ENCODE measurements at places on chromosomes 6 and 20.

DNA sequence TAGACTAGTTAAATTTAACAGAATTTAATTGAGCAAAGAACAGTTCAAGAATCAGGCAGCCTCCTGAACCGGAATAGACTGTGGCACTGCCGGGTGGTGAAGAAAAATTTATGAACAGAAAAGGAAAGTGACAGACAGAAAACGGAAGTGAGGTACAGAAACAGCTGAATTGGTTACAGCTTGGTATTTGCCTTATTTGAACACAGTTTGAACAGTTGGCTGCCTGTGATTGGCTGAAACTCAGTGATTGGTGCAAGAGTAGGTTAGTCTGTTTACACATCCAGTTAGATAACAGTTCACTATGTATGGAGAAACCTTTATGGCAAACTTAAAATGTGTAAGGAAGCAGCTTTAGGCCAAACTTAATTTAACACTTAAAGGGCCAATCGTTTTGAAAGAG, 116.0 kb upstream of the CITED2 start:
- no peak for DNase-seq

DNA sequence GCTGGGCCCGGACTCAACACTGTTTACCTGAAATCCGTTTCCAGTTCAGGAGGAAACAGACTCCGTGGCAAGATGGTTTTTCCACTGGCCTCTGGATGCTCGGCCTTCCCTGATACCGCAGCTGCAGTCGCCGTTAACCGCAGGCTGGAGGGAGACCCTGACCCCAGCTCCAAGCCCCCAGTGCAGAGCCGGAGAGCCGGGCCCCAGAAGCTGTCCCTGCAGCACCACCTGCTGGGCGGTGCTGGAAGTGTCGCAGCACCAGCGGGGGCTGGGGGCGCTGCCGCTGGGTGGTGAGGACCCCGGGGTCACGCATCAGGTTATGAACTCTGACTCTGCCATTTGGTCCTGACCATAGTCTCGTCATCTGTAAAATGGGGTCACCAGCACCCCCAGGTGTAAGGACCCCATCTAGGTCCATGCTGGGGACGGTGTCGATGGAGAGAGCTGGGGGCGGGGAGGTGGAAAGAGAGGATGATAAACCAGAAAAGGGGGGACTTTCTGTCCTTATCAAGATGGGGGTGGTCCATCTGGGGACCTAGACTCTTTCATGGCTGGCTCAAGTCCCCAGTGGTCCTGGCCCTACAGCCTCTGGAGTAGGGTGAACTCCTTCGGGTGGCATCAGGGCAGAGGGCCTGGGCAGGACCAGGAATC, 20.8 kb upstream of the CHRNA4 start:
- DNase-seq = peak; percentile 94

GRCh38 chr6:125273965-125274364, 27.8 kb downstream of the HDDC2 start:
- no peak for DNase-seq

GRCh38 chr6:39952167-39952566, 17.9 kb upstream of the MOCS1 start:
- DNase-seq = no peak

GRCh38 chr6:4611429-4612129, 164.6 kb upstream of the CDYL start:
- no peak for DNase-seq

- no peak for DNase-seq
Observed at GRCh38 chr6:19538096-19538495, 299.1 kb upstream of the ID4 start.

- no peak for DNase-seq
Observed at GRCh38 chr6:8075185-8075584, 11.0 kb upstream of the BLOC1S5 start.

DNA sequence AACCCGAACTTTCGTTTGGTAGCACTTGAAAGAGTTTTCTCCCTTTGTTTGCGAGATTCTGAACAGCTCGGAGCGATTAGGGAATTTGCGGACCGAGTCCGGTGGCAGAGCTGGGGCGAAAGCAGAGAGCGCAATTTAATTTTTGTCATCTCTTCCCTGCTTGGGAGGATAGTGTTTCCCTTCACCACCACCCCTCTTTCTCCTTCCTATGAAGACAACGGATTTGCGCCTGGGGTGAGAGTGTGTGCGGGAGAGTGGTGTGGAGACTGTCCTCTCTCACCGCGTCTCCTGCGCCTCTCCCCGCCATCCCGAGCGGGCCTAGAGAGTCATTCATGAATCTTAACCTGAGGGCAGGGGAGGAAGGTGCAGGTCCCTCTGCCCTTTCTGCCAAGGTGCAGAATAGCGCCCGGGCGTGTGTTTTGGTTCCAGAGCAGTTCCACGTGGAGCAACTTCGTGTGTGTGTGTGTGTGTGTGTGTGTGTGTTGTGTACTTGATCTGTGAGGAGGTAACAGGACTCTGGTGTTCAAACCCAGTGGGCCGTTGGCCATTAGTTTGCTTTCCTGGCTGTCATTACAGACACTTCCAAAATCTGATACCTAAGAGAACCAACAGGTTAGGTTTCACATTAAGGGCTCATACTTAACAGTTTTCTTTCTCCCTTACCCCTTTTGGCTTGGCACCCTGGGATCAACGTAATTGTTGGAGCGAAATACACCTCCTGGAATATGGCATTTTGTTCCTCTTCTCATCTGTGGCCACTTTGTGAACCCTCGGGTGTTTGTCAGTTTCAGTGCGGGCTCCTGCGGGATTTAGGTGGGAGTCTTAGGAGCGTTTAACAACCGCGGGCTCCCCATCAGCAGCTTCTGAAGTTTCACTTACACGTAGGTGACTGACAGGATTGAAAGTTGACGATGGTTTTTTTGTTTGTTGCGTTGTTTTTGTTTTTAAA, 1.8 kb downstream of the EYA4 start:
- DNase-seq = peak; percentile 25

GRCh38 chr6:138987080-138987642, 892 bp downstream of the REPS1 start:
- no peak for DNase-seq

DNA sequence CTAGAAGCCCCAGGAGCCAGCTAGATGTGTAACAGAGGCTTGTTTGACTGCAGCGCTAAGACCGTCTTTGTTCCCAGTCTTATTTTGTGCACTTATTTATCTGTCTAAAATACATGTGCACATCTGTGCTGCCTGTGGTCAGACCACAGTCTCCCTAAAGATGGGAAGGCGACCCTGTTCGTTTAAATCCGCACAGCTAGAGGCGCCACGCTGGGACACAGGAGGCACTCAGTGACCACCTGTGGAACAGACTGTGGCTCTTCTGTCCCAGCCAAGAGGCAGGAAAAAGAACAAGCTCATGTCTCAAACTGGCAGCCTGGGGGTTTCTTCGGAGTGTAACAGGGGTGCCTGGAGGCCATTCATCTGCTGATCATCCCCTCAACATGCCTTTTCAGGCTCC, 66.8 kb downstream of the CPNE5 start:
- no peak for DNase-seq

DNA sequence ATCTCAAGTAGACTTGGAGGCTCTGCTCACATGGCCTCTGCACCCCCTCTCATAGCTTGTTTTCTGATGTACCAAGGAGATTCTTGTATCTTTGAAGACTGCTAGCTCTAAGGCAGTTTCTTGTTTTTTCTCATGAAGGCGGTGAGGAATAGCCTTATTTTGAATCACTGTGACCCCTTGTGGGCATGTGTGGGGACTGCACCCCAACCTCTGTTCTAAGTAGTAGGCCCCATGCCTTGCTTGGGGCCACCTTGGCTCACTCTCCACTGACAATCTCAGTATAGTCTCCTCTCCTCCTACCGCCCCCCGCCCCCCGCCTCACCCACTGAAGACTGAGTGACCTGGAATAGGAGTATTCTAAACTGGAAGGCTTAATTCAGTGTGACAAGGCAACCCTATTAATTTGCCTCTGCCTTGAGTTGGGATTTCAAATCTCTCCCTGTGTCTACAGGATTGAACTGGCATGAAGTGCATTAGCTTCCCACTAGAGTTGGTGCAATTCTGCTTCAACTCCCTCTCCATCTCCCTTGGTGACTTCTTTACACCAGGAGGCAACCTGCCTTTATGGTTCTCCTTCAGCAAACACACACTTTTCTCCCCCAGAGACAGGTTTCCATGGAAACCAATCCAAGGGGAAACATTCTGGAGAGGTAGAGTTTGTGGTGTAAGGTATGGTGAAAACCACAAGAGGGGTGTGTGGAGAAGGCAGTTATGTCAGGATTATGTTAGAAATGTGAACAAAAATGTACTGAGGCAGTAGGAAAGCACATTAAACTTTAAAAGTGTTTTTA, 75.4 kb upstream of the ECI2 start:
- DNase-seq = peak; percentile 50

- DNase-seq = no peak
Observed at GRCh38 chr6:138564170-138564721, 65.0 kb upstream of the NHSL1 start.

GRCh38 chr20:20525756-20526155, 157.9 kb downstream of the INSM1 start:
- no peak for DNase-seq

GRCh38 chr6:129621252-129621651, 88.7 kb downstream of the ARHGAP18 start:
- no peak for DNase-seq

- no peak for DNase-seq
Observed at GRCh38 chr6:42367353-42368011, 84.2 kb downstream of the TRERF1 start.

DNA sequence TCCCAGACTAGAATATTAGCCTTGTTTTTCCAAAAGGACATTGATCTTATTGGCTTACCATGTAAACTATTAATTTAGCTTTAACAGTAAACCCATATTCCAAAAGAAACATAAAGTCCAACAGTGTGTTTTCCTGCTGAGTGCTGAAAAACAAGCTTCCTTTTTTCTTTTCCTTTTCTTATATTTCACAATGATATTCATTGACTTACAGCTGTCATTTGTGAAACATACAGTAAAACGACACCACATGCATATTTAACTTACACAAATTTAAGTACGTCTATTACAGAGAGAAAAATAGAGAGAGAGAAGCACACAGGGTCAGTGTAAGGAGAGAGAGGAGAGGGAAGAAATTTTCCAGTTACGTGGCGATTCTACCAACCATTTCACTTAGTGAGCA, 543.9 kb upstream of the JARID2 start:
- DNase-seq = no peak

DNA sequence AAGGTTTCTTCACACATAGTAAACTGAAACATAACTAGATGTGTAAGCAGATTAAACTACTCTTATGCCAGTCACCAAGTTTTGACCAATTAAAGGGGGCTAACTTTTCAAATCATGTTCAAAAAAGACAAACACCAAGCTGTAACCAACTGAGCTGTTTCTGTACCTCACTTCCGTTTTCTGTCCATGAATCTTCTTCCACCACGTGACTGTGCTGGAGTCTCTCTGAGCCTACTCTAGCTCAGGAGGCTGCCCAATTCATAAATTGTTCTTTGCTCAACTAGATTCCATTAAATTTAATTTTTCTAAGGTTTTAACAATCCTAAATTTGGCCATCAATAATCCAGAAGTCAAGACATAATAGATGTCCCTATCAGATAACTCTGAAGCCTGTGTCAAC, 229.4 kb downstream of the FNDC1 start:
- no peak for DNase-seq

- DNase-seq = no peak
Observed at GRCh38 chr6:108804956-108805355, 43.3 kb upstream of the ARMC2 start.

GRCh38 chr6:5869261-5869660, 137.5 kb downstream of the NRN1 start:
- DNase-seq = no peak

DNA sequence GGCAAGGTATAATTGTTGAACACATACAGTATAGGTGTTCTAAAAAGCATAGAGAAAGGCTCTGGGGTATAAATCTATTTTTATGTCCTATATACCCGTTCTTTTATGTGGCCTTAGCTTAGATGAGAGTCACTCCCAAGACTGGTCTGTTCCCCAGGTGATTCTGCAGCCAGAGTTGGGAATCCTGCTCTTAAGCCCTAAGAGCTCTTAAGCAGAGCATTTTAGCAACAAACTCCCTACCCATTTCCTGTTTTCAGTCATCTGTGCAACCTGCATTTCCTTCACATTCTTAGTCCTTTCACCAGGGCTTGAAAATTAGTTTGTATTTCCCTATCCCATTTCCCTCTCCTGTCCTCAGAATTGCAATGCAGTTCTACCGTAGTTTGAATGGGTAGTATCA, 166.1 kb downstream of the HS3ST5 start:
- DNase-seq = no peak

DNA sequence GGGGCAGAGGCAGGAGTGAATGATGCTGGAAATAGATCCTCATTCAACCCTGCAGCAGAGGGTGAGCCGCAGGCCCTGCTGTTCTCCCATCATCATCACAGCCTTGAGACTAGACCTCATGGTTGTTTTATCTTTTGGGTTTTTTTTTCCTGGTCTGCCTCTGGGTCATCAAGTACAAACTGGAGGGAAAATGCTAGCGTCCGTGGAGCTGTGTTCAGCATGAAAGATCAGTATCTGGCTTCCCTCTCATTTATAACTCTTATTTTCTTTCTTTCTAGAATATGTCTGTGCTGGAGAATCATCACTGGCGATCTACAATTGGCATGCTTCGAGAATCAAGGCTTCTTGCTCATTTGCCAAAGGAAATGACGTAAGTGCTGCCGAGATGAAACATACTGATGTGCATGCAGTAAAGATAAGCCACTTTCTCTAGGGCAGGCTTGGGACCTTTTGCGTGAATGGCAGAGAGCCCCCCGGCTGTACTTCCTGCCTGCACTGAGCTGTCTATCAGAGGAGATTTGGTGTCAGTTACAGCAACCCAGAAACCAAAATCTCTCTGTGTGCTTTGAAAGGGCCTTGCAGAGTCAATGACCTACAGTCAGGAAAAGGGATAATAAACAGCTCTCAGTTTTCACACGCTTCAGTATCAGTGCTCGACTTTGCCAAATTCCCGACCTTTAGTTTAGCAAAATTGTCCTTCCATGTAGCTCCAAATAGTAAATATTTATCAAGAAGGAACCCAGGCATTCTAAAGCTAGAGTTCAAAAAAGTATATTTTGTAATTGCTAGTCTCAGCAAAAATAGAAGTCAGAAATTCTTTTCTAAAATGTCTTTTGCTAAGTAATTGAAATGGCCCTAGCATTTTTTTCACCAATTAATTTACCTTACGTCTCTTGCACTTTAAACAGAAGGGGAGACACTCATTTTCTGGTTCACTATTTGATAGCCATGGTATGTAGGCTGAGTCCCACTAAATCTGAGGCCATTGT, 76.3 kb downstream of the MTFR2 start:
- peak; percentile 60 for DNase-seq
